ENCODE measurements at places on chromosomes 5 and 9.

GRCh38 chr9:530681-531080, 310.8 kb upstream of the DMRT1 start:
- no peak for DNase-seq

DNA sequence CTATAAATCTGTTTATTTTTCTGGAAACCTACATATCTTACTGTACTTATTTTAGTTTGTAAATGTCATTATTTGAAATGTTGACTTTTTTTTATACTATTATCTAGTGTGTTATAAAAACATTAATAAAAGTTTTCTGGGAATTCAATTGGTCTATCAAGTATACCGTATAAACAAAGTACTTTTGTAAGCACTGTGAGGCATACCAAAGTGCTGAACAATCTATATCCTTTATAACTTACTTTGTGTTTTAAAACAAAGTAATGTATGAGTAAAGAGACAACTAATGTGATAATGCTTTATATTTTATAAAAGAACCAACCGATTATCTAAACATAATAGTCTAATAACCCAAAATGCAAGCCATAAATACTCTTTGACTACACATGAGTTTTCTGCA, 23.1 kb downstream of the EDIL3 start:
- no peak for DNase-seq

- no peak for DNase-seq
Observed at GRCh38 chr5:126115059-126115629, 308.1 kb upstream of the GRAMD2B start.

DNA sequence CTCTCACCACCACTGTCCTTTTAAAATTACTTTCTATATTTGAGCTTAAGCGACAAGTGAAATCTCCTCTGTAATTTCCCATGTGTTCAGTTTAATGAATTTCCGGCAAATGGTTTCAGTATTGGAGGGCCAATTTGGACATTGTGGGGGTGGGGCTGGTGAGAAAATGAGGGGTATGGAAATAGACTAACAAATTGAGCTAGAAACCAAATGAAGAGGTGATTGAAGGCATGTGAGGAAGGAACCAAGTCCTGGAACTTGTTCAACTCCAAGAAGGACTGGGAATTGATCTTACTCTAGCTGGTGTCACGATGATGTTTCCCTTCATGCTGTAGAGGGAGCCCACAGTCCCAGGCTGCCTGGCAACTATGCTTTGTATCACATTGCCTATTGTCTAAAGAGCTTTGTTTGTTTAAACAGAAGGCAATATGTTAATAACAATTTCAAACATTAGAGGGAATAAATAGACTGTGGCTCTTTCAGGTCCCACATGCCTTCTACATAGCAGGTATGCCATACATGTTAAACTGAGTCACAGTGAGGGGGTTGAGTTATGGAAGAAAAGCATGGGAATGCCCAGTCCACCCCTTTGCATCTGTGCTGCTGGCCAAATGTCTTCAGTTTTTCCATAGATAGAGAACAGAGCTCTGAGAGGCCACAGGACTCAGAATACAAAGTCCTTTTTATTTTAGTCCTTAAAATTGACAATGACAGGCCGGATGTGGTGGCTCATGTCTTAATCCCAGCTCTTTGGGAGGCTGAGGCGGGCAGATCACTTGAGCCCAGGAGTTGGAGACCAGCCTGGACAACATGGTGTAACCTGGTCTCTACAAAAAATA, 25.0 kb upstream of the MATR3 start:
- no peak for DNase-seq

- no peak for DNase-seq
Observed at GRCh38 chr9:123251324-123251723, 17.1 kb downstream of the STRBP start.
